ENCODE measurements at places on chromosomes 7 and 10.

- DNase-seq, result no peak
Measured at GRCh38 chr10:31770307-31770902, 158.2 kb downstream of the ARHGAP12 start.

DNA sequence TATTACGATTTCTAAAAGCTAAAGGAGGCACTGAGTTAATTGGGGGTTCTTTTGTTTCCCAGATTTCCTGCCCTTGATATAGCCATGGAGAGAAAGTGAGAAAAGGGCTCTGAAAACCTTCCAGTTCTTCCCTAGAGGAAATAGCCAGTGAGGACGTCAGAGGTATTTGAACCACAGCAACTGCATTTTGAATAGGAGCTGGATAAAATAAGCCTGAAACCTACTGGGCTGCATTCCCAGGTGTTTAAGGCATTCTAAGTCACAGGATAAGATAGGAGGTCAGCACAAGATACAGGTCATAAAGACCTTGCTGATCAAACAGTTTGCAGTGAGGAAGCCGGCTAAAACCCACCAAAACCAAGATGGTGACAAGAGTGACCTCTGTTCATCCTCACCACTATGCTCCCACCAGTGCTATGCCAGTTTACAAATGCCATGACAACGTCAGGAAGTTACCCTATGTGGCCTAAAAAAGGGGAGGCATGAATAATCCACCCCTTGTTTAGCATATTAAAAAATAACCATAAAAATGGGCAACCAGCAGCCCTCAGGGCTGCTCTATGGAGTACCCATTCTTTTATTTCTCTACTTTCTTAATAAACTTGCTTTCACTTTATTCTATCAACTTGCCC lies 85.1 kb upstream of the FRMD4A start:
- no peak for DNase-seq

- DNase-seq, result no peak
Measured at GRCh38 chr10:124906551-124907001, 35.3 kb upstream of the ZRANB1 start.

DNA sequence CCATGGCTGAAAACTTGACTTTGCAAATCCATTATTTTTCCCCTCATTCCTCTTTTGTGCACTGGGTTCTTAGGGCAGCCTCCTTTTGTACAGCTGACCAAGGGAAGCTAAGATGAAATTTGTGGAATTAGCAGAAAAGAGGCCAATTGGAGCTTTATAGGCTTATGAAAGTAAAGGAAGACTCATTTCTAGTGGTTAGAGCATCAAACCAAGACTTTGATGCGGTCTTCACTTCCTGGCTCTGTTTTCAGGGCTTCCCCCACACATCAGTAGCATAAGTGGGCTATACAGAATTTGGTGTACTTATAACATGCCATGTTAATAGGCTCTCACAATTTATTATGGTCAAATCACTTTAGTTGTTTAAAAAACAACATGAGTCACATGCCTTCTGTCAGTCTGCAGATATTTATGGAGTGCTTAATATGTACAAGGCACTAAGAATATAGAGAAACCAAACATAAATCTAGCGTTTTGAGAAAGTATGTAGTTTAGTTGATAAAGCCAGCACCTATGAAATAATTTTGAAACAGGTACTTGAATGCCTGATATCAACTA lies 5.7 kb downstream of the AUTS2 start:
- DNase-seq, result no peak

GRCh38 chr10:13102002-13102794 lies 2.2 kb downstream of the OPTN start:
- no peak for DNase-seq

DNA sequence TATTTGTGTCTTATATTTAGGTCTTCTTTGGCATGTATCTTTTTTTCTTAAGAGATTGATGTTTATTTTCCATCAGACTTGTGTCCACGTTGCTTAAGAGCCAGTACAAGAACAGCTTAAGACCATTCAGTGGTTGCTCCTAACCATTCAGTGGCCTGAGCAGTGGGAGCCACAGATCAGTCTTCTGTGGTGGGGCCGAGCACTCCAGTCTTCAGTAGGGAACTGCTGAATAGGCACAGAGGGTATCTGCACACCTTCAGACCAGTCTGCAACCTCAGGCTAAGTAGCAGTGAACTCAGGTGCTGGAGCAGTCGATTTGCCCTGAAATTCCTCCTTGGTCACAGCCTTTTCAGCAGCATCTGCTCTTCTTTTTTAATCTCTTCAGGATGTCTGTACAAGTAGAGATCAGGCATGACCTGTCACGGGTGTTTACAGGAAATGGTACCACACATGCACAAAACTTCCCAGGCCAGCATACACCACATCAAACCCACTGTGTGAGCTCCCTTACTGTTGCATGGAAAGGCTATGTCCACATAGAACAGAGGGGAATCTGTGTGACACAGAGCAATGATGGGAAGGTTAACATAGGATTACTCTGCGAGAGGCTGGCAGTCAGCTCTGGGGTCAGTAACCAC lies 51.5 kb downstream of the FAM107B start:
- DNase-seq, result no peak

- no peak for DNase-seq
Measured at GRCh38 chr10:4474829-4475228, 351.2 kb upstream of the AKR1E2 start.

GRCh38 chr7:129561677-129562359 lies 49.7 kb upstream of the NRF1 start:
- DNase-seq, result no peak

- DNase-seq, result no peak
Measured at GRCh38 chr7:43754596-43754995, 3.9 kb upstream of the BLVRA start.

GRCh38 chr7:80110376-80110775 lies 24.3 kb upstream of the GNAI1 start:
- DNase-seq, result no peak

DNA sequence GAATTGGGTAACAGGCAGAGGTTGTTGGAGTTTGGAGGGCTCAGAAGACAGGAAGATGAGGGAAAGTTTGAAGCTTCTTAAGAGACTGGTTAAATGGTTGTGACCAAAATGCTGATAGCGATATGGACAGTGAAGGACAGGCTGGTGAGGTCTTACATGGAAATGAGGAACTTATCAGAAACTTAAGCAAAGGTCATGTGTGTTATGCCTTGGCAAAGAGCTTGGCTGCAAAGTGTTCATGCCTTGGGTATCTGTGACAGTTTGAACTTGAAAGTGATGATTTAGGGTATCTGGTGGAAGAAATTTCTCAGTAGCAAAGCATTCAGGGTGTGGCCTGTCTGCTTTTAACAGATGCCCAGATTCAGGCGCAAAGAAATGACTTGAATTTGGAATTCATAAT lies 64.5 kb upstream of the EEPD1 start:
- DNase-seq, result no peak

DNA sequence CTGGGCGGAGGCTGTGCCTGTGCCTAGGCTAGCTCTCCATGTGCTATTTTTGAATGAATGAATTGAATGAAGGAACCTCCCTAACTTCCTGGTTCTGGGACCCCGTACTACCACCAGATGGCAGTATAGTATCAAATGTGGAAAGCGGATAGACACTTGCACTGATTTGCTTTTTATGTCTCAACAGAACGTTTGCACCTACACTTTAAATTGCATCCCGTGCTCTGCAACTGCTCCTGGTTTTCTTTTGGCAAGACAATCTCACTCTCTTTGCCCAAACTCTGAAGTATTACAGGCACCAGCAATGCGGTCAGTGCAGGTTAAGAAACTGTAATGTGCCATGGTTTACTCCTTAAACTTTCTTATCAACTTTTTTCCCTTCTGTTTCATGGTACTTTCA lies 6.5 kb downstream of the FZD8 start:
- peak; percentile 71 for DNase-seq

- DNase-seq, result no peak
Measured at GRCh38 chr7:27575613-27576012, 87.1 kb downstream of the HIBADH start.

- DNase-seq, result no peak
Measured at GRCh38 chr7:101869026-101869900, 51.8 kb downstream of the CUX1 start.

DNA sequence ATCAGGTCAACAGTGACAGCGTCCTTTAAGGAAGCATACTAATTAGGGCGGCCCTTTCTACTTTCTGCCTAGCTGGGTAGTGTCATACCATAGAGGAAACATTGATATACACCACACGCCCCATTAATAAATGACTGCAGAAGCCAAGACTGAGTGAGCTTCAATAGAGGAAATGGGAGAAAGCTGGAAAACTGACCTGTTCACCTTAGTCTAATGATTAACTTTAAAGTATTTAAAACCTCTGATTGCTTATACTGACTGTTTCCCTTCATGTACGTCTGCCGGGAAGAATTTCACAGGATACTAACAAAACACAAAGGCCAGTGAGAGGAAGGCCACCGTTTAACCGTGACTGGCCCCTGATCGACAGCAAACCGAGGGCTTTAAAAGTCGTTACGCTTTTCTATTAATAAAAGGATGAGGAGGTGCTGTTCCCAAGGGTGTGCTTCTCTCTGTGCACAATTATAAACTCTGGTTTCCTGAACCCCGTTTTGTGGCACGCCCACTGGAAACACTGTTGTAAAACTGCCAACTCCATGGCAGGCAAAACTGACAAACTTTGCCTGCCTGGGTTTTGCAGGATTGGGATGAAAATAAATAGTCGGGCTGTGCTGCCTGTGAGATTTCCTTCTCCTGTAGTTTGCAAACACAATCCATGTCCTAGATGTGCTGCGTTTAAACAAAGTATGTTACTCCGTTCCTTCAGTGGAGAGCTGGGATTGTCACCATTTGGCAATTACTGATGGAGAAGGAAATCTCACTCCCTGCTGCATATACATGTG lies 137.6 kb downstream of the NRP1 start:
- no peak for DNase-seq

GRCh38 chr7:157621131-157621681 lies 284.4 kb downstream of the DNAJB6 start:
- DNase-seq, result no peak

DNA sequence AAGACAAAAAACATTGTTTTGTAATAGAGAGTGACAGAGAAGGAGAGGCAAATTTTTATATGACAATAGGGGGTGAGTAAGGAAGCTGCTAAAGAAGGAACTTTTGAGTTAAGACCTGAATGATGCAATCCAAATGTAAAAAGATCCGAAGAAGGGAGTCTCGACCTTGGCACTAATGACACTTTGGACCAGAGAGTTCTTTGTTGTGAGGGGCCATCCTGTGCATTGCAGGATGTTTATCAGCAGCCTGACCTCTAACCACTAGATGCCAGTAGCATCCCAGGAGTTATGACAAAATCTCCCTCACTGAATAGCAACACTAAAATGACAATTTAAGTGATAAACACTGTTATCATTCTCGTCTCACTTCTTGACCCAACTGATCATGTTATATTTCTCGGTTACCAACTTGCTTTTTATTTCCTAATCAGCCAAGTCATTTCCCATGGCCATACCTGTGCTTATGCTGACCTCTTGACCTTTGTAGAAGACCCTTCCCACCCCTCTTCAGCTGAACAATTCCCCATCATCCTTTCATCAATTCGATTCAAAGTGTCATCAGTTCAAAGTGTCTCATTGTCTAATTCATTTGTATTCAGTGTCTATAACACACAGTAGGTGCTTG lies 30.0 kb downstream of the DGKI start:
- no peak for DNase-seq

DNA sequence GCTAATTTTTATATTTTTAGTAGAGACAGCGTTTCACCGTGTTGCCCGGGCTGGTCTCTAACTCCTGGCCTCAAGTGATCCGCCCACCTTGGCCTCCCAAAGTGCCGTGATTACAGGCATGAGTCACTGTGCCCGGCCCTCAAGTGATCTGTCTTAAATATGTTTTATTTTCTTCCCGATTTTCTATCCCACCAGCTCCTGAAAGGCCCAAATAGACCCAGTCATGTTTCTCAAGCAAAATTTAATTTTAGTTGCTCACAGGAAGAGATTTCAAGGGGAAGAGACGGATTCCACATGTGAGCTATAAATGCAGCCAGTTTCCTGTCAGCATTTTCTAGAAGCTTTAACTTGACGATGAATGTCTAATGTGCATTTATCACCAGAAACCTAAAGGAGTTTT lies 12.0 kb downstream of the DENND10 start:
- no peak for DNase-seq

- peak; percentile 74 for DNase-seq
Measured at GRCh38 chr10:79195091-79195923, 126.5 kb downstream of the ZMIZ1 start.

GRCh38 chr7:26658389-26659084 lies 205.9 kb downstream of the SKAP2 start:
- no peak for DNase-seq

All from NCI-H460 (cell line).